Memory B cell (primary cell): ENCODE measurements at places on chromosomes 16 and 17.

GRCh38 chr16:67663151-67663876, 2.6 kb downstream of the PARD6A start:
- DNase-seq: no peak

DNA sequence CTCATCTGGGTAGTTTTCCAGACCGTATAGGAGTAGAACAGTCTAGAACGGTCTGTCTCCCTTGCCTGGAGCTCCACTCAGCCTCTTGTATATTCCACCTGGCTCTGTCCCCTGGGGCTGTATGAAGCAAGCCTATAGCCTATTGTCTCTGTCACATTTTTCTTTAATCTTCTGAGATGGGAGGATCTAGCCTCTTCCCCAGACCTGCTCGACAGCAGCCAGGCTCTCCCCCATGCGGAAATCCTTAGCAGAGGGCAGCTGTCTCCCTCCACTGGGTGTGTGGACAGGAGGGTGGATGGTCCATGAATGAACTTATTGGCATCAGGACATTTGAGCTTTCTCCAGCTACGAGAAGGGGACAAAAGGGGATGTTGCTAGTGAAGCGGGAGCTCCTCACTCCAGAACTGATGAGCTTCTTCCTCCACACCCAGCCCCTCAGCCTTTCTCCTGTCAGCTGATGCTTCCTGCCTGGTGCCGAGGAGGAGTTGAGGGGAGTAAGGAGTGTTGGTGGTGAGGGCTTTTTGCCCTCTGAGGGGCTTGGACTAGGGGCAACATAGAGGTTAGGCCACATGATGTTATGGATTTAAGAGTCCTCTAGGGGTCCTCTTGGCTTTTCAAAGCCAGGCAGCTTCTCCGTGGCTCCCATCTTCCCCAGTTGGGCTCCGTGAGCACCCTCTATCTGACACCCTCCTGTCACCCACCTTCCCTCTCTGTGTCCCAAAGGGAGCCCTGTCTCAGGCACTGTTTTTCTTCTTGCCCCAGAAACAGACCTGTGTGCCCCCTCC, 28.0 kb downstream of the ARHGAP23 start:
- DNase-seq: no peak

DNA sequence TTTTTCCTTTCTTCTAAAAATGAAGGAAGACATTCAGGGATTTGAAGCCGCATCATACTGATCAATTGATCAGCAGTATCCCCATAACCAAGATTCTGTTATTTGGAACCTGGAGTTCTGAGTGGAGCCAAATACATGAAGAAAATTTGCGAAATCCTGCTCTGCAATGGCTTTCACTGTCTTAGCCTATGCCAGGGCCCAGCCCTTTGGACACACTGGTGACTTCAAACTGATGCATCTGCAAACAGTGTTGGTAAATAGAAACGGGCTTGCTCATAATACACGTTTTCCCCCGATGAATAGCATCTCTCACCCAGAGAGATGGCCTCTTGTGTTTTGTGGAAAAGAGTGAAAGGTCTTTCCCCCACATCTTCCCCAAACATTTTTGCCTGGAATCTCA, 87.6 kb upstream of the TOX3 start:
- no peak for DNase-seq

DNA sequence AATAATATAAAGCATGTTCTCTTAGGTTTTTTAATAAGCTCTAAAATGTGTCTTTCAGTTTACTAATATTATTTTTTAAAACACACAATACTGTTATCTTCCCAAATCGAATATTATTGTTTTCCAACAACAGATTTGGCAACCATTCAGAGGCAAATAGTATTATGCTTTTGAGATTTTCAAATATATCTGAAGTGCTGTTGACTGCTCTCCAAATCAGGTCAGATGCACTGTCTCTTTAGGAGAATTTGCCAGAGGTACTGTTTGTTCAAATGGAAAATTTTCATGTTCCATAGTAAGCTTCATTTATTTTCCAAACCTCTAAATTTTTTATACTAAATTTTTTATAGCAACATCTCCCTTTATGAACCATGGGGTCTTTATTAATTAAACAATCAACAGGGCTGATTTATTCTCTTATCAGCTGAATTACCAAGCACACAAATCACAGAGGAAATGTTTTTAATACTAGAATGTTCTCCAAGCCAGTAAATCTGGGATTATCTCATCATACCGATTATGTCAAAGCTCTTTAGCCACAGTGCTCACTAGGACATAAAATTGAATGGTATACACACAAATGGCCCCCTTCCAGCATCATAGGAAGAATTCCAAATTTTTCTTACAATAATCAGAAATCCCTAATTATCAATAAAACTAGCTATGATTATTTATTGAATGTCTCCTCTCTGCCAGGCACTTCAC, 108.8 kb upstream of the HLF start:
- DNase-seq: no peak

- no peak for DNase-seq
Measured at GRCh38 chr16:1674751-1675664, 3.1 kb upstream of the JPT2 start.
